ENCODE measurements at places on chromosomes 3 and 15.

DNA sequence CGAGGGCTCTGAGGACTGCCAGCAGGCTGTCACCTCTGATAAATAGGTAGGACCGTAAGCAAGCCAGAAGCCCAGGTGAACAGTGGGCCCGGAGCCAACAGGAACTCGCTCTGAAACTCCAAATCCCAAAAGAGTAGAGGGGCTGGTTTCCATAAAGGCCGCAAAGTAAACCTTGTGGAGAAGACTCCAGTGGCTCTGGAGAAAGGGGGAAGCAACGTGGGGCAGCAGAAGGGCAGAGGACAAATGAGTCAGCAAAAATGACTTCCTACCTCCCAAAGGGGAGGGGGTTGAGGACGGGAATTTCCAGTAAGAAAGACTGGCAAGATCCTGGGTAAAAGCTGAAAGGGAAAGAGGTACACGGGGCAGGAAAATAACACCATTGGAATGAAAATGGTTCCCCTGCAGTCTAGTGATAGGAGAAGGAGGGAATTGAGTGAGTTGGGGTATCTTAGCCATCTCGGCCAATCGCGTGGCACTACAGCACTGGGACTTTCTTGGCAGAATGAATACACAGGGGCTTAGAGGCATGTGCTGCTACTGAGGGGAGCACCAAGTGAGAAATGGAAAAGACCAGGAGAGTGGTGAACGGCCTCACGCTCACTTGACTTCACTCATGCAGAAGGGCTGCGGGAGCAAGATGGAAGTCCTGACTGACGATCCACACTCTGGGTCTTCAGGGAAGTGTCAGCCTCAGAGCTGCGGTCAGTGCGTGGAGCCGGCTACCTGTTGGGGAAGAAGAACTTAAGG is 33.2 kb downstream of the BMF start:
- DNase-seq = no peak

DNA sequence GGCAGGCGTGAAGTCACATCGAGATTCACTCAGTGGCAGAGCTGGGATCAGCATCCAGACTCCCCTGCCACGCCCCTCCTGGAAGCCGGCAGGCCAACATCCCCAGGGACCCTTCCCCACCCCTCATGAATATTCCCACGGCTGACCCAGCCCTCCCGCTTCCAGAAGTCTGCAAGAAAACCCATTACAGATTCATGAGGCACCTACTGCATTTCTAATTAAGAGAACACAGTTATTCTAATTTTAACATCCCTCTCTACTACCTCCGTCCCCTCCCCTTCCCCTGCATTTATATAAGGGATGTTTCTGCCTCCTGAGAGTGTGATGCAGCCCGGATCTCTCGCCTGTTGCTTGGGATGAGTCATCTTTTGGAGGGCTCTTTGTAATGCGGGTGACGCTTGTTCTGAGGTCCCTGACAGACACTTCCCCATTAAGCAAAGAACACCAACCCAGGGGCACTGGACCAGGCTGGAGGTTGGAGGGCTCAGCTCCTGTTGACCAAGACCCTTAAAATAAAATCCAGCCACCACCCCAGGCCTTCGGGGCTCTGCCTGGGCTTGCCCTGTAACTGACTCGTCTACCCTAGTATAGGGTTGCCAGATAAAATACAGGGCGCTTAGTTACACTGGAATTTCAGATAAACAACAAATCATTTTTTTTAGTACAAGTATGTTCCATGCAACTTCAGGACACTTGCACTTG is 118.7 kb downstream of the NUP210 start:
- DNase-seq = no peak

DNA sequence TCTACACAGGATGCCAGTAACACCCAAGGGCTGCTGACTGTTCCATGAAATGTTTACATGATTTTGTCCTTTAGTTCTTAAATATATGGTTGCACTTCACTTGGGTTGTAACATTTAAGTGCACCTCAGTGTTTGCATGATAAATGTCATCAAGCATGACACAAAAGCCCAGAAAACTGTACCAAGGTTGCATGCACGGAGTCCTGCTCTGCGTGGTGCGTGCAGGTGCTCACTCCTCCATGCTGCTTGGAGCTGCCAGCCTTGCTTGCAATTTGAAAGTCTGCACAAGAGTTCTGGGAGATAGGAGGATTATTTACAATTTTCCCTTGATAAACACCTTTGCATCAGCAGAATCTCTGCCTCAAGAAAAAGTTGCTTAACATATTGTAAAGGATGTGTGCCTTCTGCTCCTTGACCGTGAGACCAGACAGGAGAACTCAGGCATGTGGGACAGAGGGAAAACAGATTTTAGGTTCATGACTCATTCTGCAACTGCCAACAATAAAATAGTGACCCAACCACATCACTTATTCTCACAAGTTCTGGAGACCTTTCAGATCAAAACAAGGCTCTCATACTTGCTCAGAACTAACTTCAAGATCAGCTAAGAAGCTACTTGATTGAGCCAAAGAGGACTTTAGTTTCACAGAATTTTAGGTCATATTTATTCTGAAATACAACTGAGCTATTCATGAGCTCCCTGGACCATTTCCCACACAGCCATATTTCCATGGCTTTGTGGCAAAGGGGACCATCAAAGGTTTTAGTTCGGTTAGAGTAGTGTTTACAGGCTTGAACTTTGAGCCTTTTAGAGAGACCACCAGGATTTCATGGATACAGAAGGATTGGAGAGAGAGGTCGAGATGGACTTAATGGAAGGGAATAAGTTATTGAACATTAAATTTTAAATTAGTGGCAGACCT is 128.4 kb upstream of the ZBED2 start:
- no peak for DNase-seq

DNA sequence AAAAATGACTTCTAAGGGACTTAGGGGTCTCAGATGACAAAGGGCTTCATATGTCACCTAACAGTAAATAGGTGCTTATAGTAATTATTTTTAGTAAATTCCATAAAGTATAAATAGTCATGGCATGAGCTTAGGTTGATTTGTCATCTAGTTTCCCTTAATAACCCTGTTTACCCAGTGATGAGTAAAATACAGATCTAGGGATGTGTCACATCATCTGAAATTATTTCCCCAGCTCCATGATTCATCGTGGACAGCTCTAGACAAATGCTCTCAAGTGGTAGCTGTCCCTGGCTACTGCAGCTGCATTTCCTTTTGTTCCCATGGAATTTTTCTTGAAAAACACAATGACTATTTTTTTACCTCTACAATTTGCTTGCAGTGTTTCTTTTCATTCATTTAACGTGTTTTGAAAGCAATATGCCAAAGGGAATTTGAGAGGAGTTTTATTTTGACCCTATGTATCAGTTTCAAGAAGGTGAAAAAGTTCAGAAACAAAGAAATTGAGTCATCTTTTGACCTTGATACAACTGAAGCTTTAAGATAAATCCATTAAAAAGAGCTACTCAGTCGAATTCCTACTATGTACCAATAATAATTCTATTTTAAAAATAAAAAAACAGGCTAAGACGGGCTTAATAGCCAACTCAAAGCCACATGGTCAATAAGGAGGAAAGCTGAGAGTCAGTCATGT is 241.6 kb downstream of the KCNMB2 start:
- no peak for DNase-seq

GRCh38 chr3:88231632-88232031 is 81.9 kb downstream of the C3orf38 start:
- no peak for DNase-seq

DNA sequence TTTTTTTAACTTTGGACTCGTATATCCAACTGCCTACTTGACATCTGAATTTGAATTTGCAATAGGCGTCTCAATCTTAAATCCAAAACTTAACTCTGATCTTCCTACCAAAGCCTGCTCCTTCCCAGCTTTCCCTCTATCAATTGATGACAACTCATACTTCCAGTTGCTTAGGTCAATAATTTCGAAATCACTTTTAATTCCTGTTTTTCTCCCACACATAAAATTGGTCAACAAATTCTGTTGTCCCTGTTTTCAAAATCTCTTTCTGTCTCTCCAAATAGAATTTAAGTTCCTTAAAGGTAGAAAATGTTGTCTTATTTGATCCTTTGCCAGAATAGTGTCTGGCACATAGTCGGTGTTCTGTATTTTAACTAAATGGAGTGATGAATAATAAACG is 332.4 kb downstream of the SATB1 start:
- DNase-seq = no peak

All from T follicular helper cell (primary cell).